Stimulated activated CD4-positive, alpha-beta T cell treated with anti-CD3 and anti-CD28 coated beads, Interleukin-1b, Interleukin-23, amount 100 ng/mL, for 48 hours (primary cell): ENCODE measurements at places on chromosomes 11 and 22.
A peak's percentile ranks its signal among the peaks of the same experiment; 100 is the strongest.

GRCh38 chr11:133687781-133688180, 155.5 kb upstream of the OPCML start:
- no peak for DNase-seq

DNA sequence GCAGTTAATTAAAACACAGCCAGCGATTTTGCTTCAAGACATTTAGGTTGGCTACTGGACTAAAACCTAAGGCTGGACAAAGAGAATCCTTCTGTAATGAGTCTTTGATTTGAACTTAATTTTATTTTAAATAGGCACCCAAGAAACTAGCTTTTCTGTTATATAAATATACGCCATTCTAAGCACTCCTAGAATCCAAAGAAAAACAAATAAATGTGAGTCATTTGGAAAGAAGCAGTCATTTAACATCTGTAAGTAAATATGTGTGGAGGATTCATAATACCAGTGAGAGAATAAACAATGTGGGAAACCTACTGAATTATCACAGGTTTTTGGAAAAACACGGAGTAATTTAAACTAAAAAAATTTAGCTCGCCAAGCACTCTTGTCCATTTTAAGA, 1.2 kb upstream of the TECTA start:
- DNase-seq = no peak

- no peak for DNase-seq
Observed at GRCh38 chr22:19974935-19975706, 33.5 kb upstream of the TXNRD2 start.

GRCh38 chr22:40203572-40203971, 25.8 kb downstream of the TNRC6B start:
- peak; percentile 16 for DNase-seq
